ENCODE measurements at places on chromosomes 12 and 14.

DNA sequence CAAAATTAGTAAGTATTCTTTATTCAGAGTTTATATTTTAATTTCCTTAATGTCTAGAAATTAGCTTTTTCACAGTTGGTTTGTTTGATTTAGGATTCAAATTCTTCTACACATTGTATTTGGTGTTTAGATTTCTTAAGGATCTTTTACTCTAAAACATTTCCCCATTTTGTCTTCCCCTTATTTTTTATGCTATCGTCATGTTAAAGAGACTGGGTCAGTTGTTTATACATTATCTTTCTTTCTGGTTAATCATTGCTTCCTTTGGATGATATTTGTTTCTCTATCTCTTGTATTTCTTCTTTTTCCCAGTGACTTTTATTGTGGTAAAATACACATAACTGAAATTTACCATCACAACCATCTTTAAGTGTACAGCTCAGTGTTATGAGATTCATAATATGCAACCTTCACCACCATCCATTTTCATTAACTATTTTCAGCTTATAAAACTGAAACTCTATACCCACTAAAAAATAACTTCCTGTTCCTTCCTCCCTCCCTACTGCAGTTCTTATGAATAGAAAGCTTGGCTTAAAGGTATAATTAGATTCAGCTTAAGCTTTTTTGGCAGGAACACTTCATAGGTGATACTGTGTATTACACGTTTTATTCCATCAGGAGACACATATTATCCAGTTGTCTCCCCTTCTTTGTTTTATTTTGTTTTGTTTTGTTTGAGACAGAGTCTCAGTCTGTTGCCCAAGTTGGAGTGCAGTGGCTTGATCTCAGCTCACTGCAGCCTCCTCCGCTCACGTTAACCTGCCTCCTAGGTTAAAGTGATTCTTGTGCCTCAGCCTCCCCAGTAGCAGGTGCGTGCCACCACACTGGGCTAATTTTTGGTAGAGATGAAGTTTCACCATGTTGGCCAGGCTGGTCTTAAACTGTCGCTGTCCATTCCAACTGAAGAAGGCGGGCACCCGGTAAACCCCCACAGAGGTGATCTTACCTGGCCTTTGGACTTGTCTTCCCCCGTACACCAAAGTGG lies 45.0 kb downstream of the NOPCHAP1 start:
- no peak for DNase-seq
- no peak overlapping the region for H3K27ac ChIP-seq
- H3K4me3 ChIP-seq = no peak overlapping the region
- H3K27me3 ChIP-seq = no peaks in the 10 kb centered on the region

GRCh38 chr14:100972118-100972897 lies 68.8 kb upstream of the RTL1 start:
- no peaks in the 10 kb centered on the region for H3K4me1 ChIP-seq
- no peak for DNase-seq

DNA sequence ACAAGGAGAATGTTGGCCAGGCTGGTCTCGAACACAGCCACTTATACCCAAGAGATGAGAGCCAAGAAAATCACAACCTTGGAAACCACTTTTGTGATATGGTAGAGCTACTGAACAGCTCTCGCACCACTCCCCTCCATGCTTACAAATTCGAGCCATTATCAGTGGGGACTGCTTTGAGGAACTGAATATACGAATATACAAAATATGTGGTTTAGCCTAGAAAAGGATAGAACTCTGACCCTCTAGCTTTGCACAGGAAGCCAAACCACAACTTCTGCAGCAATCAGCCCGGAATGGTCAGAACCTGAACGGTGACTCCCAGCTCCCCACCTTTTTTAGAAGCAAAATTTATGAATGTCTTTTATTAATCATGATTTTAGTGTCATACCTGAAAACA lies 129.8 kb upstream of the TMEM132C start:
- H3K27ac ChIP-seq = no peak overlapping the region
- H3K4me3 ChIP-seq = no peak overlapping the region
- DNase-seq = no peak
- no peaks in the 10 kb centered on the region for H3K27me3 ChIP-seq

GRCh38 chr14:28059254-28059653 lies 707.3 kb upstream of the FOXG1 start:
- no peaks in the 10 kb centered on the region for H3K27me3 ChIP-seq
- H3K27ac ChIP-seq = no peak overlapping the region
- no peak overlapping the region for H3K4me3 ChIP-seq
- DNase-seq = no peak

- peak; percentile 56 for DNase-seq
- H3K4me1 ChIP-seq = peaks cover 2% of the 10 kb centered on the region
- H3K27ac ChIP-seq = no peak overlapping the region
- H3K27me3 ChIP-seq = no peaks in the 10 kb centered on the region
Observed at GRCh38 chr12:80186727-80187217, 87.4 kb downstream of the OTOGL start.
